CD4-positive, alpha-beta T cell (primary cell): ENCODE measurements at places on chromosomes 3 and 15.
A peak's percentile ranks its signal among the peaks of the same experiment; 100 is the strongest.

DNA sequence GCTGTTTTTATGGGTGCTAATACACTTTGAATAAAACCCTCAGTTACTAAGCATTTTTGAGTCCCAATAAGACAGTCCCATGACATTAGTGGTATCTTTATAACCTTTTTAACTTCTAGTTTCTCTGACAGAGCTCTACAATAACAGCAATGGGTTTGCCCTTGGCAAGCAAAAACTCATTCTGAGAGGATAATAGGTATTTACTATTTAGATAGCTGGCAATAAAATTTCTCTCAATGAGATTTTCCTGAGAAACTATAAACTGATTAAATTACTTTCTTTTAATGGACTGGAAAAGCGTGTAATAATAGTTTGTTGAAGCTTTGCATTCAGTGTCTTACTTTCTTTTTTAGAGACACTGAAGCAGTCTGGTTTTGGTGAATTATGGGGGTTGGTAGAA lies 168.0 kb upstream of the MLF1 start:
- DNase-seq, result no peak

DNA sequence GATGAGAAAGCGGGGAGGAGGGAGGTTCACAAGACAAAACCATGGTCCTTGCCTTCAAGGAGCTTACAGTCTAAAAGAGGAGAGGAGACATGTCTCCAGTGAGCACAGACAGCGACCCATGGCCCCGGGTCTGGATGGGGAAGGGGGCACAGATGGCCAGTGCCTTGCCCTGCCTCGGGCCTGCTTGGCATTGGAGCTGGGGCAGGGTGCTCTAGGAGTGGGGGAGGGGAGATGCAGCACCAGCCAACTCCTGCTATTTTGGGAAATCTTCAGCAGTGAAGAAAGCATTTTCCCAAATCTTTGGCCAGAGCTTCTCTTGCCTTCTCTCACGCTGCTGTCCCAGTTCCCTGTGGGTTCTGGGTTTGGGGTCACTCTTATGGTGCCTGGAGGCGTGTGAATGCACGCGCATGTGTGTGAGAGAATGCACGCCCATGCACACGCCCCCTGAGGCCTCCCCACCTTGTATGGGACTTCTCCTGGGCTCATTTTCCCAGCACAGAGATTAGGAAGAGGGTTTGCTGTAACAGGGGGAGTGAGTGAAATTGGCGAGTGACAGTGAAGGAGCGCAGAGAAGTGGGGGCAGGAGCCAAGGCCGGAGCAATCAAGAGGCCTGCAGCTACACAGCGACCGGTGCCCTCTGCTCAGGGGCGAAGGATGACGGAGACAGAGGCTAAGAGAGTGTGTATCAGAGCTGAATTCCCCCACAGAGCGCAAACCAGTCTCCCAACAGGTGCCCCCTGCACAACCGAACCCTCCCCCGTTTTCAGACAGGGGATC lies 71.5 kb downstream of the SEMA5B start:
- no peak for DNase-seq

GRCh38 chr3:146884296-146884695 lies 279.1 kb upstream of the PLSCR5 start:
- DNase-seq, result no peak

- DNase-seq, result no peak
These were observed 241.4 kb upstream of the EOMES start for GRCh38 chr3:27963519-27963918.

- DNase-seq, result no peak
These were observed 6.1 kb downstream of the ZIC1 start for GRCh38 chr3:147415286-147415685.

- no peak for DNase-seq
These were observed 1.2 kb upstream of the HYAL1 start for GRCh38 chr3:50304601-50305000.

GRCh38 chr3:53702776-53703530 lies 143.3 kb downstream of the CHDH start:
- no peak for DNase-seq

GRCh38 chr15:85580879-85581278 lies 200.5 kb downstream of the AKAP13 start:
- DNase-seq, result peak; percentile 40

GRCh38 chr15:38224486-38224885 lies 28.1 kb upstream of the SPRED1 start:
- no peak for DNase-seq

- no peak for DNase-seq
These were observed 56.3 kb downstream of the KLF15 start for GRCh38 chr3:126300761-126301481.

- no peak for DNase-seq
These were observed 67.2 kb downstream of the EIF4E3 start for GRCh38 chr3:71657831-71658530.

DNA sequence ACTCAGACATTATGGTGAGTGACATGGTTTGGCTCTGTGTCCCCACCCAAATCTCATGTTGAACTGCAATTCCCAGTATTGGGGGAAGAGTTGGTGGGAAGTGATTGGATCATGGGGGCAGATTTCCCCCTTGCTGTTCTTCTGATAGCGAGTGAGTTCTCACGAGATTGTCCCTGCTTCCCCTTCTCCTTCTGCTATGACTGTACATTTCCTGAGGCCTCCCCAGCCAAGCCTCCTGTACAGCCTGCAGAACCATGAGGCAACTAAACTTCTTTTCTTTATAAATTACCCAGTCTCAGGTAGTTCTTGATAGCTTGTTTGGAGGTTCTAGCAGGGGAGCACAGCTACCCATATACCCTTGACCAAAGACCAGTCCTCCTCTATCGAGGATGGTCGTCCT lies 45.9 kb downstream of the ADAM10 start:
- no peak for DNase-seq

DNA sequence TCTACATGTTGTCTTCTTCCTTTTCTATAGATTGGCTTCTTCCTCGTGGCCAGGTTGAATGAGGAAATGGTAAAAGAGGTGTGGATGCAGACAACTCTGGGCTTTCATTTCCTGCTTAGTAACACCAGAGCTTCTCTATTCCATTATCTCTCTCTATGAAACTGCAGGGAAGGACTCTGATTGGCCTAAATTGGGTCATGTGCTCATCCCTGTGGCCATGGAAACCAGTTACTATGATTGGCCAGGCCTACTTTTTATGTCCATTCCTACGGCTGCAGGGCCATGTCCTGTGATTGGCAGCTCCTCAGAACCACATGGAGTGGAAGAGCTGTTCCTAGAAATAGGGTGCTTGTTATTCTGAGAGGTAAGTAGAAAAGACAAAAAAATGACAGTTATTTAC lies 486.9 kb upstream of the ADAMTS9 start:
- no peak for DNase-seq

DNA sequence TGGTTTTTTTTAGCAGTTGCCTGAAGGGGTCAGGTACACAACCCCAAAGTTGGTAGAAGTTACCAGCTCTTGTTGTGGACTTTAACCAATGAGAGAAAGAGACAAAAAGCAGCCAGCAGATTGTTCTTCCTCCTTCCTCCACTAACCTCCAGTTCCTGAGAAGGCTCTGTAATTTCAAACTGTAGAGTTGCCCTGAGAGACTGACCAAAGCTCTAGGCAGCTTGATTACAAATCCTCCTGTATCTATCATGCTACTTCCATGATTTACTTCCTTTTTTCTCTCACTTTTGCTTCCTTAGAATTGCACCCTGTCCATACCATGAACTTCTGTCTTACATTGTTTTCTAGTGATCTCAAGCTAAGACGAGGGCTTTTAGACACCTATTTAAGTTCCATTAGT lies 29.2 kb downstream of the NSUN3 start:
- no peak for DNase-seq

GRCh38 chr3:53858096-53858741 lies 11.9 kb downstream of the IL17RB start:
- no peak for DNase-seq

GRCh38 chr3:182902236-182902635 lies 78.1 kb downstream of the DCUN1D1 start:
- no peak for DNase-seq

- no peak for DNase-seq
These were observed 4.0 kb upstream of the ITGA11 start for GRCh38 chr15:68435966-68436365.

DNA sequence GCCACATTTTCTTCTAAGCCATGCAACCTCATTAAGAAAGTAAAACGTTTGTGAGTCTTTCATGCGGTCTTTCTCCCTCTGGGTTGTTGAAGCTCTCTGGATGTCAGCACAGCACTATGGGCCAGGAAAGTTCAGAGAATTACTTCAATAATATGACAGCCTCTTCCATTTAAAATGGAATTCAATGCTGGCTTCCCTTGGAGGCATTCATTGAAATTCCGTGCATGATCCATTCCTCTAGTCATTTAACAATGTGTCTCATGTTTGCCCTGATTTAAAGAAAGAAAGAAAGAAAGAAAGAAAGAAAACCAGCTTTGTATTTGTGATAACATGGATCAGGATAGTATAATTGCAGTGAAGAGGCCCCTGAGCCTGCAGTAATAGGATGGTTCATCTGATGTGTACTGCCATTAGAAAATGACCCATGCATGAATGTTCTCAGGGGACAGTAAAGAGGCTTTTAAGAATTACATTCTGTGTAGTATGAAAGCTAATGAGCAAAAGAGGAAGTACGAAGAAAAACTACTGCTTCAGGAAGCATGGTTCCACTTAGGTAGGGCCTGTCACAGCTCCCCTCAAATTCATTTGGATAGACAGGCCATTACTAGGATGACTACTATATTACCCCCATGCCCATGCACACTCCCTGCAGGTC lies 146.0 kb downstream of the ARPP21 start:
- DNase-seq, result no peak

DNA sequence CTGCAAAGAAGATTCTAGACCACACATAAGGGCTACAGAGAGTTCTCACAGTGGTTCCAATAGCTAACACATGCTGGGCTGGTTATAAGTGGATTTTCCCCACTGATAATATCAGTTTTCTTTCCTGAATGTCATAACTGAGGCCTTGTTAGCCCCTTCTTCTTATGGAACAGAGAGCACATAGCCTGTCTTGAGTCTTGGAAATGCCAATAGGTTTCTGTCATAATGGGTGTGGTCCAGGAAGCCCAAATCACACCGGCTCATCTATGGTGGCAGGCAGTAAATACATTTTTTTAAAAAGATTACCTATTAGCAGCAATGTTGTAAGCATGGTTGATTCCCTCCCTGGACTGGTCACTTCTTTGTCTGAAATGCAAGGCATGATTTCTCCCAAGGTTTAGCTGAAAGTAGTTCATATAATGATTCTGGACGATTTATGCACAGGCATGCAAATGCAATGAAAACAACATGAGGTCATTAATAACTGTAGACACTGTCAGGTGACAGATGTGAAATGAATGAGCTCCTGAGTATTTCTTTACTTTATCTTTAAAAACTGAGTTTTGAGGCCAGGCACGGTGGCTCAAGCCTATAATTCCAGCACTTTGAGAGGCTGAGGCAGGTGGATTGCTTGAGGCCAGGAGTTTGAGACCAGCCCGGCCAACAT lies 67.2 kb upstream of the ATP2C1 start:
- DNase-seq, result no peak

GRCh38 chr3:176147251-176147650 lies 1050.0 kb downstream of the TBL1XR1 start:
- no peak for DNase-seq

GRCh38 chr3:67521053-67521646 lies 133.3 kb downstream of the SUCLG2 start:
- DNase-seq, result no peak

DNA sequence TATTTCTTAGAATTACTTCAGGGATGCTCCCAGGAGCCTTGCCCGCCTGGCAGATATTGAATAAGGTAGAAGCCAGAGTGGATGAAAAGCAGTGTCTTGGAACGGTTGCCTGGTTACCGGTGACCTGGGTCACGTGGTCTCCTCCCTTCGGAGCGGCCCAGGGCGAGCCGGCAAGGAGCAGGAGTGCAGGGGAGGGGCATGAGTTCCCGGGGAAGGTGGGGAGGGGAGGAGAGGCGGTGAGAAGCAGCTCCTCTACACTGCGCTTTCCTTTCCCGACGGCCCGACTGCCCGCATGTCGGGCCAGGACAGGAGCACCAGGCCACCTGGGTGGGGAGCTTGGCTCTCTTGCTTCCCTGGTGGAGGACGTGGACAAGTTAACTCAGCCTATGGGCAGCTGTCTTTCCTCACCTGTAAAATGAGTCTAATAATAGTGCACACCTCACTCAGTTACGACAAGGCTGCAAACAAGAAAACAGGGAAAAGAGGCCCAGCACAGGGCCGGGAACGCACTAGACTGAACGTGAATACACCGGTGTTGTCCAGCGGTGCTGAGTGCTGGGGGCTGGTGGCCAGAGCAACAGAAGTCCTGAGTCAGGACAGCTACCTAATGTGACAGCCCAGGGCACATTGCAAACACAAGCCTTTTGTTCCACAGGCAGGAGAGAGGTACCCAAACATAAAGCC lies 198.3 kb downstream of the ADAMTS9 start:
- no peak for DNase-seq

DNA sequence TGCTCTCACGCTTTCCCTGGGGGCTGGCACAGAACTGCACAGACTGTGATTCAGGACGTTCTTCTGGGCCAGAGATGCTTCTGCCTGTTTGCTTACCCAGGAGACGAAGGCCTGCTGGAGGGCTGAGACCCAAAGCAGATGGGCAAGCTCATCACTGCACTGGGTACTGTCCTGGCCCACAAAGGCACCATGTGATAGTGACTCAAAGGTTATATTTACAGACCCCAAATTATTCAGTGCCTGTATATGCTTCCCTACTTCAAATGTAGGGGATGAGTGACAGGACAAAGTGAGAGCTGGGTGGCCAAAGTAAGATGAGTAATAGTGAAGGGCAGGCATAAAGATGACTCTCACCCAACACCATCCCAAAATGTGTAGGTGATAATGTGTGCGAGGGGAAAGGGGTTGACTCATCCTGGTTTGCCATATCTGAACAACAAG lies 127.4 kb downstream of the WDR76 start:
- DNase-seq, result no peak

GRCh38 chr3:190695994-190696393 lies 166.5 kb downstream of the GMNC start:
- no peak for DNase-seq

DNA sequence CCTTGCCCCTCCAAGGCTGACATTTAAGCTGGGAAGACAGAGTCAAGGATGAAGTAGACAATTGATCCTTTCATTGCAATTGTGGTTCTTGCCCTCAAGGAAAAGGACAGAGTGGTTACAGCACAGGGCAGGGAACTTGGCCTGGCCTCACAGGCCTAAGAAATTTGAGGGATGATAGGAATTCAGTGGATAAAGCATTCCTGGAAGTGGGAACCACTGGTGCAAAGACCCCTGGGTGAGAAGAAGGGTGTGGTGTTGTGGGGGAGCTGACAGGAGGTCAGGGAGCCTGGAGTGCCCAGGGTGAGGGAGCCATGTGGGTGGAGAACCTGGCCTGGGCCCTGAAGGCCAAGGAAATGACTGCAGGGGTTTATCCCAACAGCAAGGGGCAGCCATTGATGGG lies 287.4 kb downstream of the UACA start:
- no peak for DNase-seq
